ENCODE measurements at places on chromosomes 16 and 17.

- DNase-seq: no peak
Measured at GRCh38 chr17:50687200-50688066, 20.3 kb downstream of the ANKRD40 start.

- no peak for DNase-seq
Measured at GRCh38 chr17:19022747-19023146, 18.2 kb upstream of the FAM83G start.

GRCh38 chr17:74430706-74431567 is 951 bp upstream of the GPRC5C start:
- DNase-seq: no peak

GRCh38 chr16:75208861-75209505 is 2.0 kb upstream of the CTRB2 start:
- DNase-seq: no peak

DNA sequence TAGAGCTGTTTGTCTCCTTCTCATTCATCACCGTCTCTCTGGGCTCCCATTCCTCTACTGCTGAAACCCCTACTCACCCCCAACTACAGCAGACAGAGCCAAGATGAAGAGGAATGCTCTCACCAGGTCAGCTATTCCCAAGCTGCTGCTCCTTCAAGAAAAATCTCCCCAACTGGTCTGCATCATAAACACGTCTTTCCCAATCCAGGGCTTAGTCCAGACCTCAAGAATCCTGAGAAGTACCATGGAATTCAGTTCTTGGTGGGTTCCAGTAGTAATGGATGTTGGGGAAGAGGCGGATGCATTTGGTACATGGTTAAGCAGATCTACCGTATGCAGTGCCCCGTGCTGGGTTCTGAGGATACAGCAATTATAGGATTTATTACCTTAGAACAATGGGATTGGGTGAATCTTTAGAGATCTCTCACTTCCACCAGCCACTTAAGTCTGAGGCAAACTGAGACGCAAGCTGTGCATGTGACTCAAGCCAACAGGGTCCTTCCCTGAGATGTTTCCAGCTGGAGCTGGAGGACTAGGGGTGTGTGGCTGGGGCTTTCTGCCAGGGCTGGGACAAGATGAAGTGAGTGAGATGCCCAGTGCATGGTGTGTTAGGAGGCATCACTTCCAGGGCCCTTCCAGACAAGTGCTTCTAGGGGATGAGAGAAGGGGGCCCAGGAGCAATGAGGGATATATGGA is 232.7 kb upstream of the CDH5 start:
- DNase-seq: no peak

DNA sequence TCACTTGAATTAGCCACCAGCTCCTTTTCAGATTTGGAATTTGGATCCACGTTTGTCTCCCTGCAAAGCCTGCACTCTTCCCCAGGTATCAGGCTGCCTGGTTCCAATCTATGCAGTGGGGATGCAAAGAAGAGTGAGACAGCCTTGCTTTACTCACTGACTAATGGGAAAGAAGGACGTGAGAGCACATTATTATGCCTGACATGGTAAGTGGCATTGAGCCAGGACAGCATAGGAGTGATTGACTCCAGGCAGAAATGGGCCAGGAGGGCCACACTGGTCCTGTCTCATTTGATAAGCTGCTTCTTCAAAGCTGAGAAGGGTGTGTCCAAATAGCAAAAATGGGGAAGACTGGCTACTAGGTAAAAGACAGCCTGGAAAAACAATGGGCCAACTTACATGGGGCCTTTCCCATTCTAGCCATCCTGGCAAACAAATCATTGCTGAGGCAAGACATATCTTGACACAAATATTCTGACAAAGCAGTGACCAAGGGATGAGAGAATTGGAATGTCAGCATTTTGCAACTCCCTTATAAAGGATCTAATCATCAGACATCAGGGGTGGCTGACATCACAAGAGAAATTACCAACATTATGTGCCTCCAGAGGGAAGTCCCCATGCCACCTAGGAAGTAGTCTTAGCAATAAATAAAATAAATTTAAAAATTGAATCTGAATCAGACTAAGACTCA is 38.6 kb downstream of the CDH11 start:
- no peak for DNase-seq

DNA sequence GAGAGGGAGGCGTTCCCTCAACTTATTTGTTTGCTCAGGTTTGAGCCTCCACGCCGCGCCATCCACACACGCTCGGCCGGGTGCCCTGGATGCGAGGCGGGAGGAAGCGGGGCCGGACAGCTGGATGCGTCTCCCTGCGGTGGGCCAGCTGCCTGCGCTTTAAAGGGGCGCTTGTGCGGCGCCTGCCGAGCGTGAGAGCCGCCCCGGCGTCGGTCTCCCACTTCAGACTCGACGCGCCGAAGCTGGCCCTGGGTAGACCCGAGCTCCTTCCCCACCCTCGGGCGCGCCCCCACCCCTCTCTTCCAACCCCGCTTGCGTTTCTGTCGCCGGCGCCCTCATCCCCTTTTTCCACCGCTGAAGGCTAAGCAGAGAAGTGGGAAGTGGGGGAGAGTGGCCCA is 527 bp upstream of the CHAD start:
- DNase-seq: no peak

GRCh38 chr16:88699180-88699579 is 7.0 kb downstream of the RNF166 start:
- DNase-seq: no peak

- no peak for DNase-seq
Measured at GRCh38 chr17:14545156-14545906, 244.4 kb downstream of the HS3ST3B1 start.

DNA sequence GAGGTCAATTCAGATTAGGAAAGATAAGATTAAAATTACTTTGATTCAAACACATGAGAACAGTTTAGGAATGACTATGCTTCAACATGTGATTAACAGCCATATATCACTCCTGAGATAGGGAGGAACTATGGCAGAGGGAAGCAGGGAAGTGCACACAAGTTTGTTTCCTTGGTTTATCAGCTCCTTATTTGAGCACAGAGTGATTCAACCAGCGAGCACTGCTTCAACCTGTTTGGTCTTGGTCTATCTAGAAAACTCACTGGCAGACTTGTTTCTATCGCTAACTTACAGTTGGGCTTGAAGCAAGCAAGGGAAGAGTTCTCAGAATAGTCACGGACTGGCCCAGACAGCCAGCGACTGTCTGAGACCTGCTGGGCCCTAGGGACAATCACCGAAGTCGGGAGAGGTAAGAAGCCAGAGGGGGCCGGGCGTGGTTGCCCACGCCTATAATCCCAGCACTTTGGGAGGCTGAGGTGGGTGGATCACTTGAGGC is 23.5 kb downstream of the TUBG1 start:
- DNase-seq: no peak

- no peak for DNase-seq
Measured at GRCh38 chr17:77473615-77474226, 333.0 kb downstream of the SEC14L1 start.

GRCh38 chr17:58970609-58971450 is 135.8 kb downstream of the TRIM37 start:
- no peak for DNase-seq

DNA sequence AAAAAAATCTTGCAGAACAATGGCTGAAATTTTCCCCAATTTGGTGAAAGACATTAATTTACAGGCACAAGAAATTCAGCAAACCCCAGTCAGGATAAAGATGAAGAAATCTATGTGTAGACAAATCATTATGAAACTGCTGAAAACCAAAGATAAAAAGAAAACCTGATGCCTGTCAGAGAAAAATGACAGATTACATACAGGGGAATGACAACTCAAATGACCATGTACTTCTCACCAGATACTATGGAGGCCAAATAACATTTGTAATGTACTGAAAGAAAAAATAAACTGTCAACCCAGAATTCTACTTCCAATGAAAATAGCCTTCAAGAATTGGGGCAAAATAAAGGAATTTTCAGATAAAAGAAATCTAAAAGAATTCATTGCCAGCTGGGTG is 7.2 kb upstream of the XAF1 start:
- DNase-seq: no peak

GRCh38 chr17:40265337-40265736 is 22.3 kb upstream of the CDC6 start:
- no peak for DNase-seq

DNA sequence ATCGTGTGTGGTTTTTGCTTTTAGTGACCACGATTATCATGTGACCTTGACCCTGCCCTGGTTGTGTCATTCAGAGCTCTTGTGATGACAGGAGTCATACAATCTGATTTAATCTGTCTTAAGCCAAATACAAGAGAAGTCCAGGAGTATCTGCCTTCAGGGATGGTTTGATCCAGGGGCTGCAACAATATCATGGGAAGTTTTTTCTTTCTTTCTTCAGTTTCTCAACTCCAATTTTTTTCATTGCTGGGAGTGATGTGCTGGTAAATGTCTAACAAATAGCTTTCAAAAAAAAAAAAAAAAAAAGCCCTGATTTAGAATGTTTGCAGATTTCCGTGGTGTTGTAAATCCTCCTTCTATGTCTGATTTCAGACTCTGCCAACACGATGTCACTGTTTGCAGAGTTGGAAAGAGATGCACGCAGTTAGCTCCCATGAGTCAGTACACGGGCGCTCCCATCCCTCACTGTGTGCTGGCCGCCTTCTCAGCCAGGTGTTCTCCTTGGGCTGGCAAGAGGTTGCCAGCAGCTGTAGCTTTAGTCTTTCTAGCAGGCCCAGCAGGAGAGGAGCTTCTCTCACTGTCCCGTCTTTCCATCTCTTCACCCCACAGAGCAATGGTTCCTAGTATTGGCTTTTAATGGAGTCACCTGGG is 229.7 kb downstream of the SNX29 start:
- DNase-seq: no peak

GRCh38 chr17:59440757-59441463 is 109.5 kb downstream of the YPEL2 start:
- DNase-seq: peak; percentile 79

DNA sequence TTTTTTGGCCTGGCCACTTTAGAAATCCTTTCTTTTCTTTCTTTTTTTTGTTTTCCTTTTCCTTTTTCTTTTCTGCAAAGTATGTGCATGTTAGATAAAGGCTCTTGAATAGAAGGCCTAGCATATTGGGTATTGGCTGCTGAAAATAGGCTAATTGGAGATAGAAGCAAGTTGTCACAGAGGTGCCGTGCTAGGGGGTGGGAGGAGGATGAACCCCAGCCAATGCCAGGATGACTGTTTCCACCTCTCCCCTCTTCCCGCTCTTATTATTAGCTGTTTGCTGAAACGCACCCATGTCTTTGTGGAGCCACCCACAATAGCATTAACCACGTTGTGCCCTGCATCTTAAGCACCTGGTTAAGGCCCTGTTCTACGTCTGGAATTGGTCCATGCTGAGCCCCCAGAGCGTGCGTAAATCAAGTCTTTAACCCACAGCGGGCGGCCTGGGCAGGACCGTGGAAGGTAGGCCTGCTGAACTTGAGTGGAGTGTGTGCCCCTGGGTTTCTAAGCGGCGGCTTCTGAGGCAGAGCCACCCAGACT is 123.6 kb downstream of the MSI2 start:
- no peak for DNase-seq

DNA sequence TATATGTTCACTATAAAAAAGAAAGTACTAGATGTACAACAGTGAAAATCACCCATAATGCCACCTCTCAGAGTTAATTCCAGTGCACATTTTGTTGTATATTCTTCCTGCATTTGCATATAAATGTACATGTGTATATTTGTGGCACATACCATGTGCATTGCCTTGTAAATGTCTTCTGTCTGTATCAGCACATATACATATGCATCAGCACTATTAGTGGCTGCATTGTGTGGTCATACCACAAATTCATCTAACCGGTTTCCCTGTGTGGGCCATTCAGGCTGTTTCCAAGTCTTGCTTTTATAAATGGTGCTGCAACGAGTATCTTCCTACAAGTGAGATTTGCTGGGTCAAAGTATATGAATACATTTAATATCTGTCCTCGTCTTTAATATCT is 6.5 kb downstream of the KSR1 start:
- DNase-seq: no peak

GRCh38 chr16:31700200-31700529 is 172.5 kb downstream of the AHSP start:
- DNase-seq: no peak

DNA sequence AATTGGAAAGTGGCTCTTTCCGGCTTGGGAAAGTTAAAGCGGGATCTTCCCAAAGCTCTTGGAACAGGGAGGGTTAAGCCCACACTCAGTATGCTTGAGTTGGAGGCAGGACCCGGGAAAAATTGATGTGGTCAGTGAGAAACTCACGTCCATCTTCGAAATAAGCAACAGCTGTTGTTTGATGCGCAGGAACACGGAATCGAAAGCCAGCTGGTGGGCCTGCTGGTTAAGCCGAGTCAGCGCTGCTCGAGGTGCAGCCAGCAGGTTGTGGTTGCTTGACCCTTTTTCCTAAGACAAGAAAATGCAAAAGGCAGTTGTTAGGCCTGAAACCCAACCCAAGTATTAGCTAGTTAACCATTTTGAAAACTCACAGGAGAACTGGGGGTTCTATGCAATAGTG is 49.4 kb downstream of the COG7 start:
- DNase-seq: no peak

GRCh38 chr17:65918916-65919315 is 273.0 kb downstream of the CEP112 start:
- no peak for DNase-seq

DNA sequence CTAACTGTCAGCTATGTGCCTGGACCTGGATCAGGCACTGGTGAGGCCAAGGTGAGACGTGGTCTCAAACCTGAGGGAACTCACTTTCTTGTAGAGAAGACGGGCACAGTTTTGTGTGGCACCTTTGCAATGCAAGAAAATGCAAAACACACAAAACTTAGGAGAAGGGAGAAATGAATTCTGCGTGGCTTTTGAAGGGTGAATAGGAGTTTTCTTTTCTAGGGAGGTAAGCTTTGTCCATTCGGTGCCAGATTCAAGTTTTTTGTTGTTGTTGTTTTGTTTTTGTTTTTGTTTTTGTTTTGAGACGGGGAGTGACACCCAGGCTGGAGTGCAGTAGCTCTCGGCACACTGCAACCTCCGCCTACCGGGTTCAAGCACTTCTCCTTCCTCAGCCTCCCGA is 1.4 kb downstream of the TOM1L1 start:
- DNase-seq: no peak

DNA sequence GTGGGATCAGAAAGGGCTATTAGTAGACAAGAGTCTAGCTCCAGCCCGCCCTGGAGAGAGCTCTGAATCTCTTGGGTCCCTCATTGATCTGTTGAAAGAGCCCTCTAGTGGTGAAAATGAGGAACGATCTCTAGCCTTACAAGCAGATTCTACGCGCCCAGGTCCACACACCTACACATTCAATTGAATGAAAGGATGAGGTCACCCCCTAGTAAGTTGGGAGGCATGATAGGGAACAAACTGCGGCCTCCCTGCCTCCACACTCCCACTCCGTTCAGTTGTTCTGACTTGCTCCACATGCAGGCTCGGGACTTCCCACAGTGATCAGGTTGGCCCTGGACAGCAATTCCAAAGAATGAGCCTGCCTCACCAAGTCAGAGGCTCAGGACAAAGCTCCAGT is 2.9 kb upstream of the CACNG3 start:
- no peak for DNase-seq

GRCh38 chr17:46061435-46061834 is 62.4 kb downstream of the STH start:
- DNase-seq: no peak

- DNase-seq: no peak
Measured at GRCh38 chr17:72432143-72432621, 311.4 kb downstream of the SOX9 start.
